ENCODE measurements at places on chromosomes 12 and 14.

- DNase-seq: no peak
Measured at GRCh38 chr12:44889926-44890325, 13.8 kb upstream of the NELL2 start.

DNA sequence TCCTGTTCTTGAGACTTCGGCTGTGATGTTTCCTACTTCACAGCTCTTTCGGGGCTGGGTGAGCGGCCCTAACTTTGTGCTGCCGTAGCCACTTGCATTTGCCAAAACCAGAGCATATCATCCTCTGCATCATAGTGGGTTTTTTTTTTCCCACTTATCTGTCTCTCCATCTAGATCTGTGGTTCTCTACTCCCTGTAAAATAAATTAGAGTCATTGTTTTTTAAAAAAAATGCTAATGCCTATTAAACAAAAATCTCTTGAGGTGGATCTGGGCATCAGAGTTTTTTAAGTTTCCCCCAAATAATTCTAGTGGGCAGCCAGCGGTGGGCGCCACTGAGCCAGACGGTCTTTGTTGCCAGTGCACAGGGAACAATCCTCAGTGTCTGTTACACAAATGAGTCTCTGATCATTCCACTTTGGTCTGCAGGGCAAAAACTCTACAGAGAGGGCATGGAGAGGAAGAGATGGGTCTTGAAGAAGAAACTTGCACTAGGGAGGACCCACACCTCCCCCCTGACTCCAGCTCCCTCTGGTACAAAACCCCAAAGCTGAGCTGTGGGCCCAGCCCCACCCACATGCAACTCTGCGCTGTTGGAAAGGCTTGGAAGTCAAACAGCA, 62.4 kb upstream of the BCL2L14 start:
- DNase-seq: no peak

- no peak for DNase-seq
Measured at GRCh38 chr14:100159094-100159864, at the start of gene DEGS2. DEGS2 (minus strand) TSS chr14:100159645; CDS start chr14:100159587, 58 bp downstream.

DNA sequence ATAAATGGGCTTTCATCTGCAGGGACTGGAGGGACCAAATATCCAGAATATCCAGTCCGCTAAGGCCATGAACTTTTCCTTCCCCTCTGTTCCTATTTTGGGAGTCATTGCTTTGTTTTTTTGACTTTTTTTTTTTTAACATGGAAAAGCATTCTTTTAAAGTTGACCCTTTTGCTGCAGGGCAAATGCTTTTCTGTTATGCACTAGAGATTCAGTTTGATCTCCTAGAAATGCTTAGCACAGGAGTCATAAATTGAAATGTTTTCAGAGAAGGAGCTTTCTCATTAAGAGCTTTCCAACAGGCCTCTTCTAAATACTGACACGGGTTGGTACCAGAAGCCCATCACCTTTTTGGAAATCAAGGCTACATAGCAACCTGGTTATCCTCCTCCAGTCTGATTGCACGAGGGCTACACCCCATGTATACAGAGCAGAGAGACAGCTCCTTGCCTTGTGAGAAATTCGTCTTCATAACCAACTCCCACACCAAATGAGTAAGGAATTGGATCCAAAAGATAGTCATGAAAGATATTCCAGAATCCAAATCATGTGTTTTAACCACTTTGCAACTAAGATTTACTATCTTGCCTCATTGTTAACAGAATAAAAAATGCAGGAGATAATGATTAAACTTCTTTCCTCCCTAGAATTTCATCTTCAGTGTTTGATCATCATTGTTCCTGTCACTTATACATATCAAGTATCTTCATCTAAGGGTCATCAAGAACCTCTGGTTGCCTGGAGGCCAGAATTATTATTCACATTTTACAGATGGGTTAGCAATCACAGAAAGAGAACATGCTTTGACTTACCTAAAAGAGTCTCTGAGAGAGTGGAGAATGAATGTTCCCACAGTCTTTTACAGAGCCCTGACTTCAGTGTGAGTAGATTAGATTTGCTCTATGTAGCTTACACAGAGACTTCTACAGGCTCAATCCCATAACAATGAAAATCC, 389.4 kb downstream of the ZFP36L1 start:
- DNase-seq: no peak

- no peak for DNase-seq
Measured at GRCh38 chr12:70277973-70278372, 34.7 kb downstream of the CNOT2 start.

- peak; percentile 61 for DNase-seq
Measured at GRCh38 chr12:4855121-4855924, 54.4 kb upstream of the KCNA1 start.

GRCh38 chr14:35419429-35419841, 14.9 kb upstream of the NFKBIA start:
- DNase-seq: no peak

GRCh38 chr14:95886366-95887056, 9.9 kb downstream of the TUNAR start:
- no peak for DNase-seq

DNA sequence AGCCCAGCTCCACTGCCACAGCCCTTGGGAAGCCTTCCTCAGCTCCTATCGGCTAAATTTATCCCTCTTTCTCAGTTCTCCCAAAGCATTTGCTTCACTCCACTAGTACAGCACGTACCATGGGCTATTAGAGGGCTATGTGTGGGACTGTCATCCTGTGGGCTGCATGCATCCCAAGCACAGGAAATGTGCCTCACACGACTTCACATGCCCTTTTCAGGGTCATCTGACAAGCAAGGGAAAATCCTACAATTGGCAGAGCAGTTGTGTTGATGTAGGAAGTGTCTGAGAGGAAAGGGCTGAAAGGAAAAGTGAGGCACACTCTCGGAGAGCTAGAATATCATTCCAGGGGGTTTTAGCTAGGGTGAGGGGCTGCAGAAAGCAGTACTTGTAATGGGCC, 47.6 kb downstream of the NINJ2 start:
- no peak for DNase-seq

DNA sequence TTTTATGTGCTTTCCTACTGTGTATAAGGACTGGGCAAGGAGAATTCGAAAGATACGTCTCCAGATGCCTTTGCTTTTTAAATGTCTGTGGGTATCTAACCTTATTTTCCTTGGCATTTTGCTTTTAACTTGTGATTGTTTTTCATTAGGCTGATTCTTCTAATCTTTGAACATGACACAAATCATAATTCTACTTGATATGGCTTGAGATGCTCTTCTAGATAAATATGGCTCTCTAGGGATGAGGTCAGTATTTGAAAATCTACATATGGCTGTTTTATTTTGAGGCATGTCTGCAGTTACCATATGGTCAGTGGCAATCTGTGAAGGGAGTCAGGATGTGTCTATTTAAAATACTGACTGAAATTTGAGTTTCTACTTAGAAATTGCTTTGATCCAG, 139.2 kb downstream of the SLC2A13 start:
- no peak for DNase-seq

GRCh38 chr12:44589697-44590096, 286.4 kb downstream of the NELL2 start:
- no peak for DNase-seq

DNA sequence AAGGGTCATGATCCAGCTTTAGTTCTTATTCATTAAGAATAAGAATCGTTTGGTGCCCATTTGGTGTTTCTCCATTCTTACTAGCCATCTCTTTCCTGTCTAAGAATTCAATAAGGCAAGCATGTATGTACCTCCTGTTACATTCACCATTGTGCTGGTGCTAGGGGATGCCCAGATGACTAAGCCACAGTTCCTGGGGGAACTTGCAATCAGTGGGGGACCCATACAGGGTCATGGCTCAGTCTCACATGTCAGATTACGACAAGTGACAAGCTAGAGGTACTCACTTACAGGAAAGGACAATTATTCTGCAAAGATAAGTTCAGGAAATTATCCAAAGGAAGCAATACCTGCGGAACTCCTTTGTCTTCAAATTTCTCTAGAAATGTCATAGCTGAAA, 125.4 kb downstream of the STXBP6 start:
- no peak for DNase-seq

DNA sequence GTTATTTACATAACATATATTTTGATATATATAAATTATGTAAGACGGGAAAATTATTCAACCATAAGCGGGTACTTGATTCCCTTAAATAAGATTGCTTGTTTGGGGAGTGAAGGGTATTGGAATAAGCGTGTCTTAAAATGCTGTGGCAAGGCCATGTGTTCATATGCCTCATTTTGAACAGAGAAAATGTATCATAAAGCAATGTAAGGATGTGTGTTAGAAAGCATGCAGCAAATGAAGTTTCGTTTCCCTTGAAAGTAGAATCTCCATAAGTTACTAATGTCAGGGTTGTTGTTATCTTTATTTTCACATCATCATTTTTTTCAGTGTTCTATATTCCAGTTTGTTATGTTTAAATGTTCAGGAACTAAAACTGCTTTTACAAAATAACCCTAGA, 465.6 kb downstream of the FOXG1 start:
- no peak for DNase-seq

DNA sequence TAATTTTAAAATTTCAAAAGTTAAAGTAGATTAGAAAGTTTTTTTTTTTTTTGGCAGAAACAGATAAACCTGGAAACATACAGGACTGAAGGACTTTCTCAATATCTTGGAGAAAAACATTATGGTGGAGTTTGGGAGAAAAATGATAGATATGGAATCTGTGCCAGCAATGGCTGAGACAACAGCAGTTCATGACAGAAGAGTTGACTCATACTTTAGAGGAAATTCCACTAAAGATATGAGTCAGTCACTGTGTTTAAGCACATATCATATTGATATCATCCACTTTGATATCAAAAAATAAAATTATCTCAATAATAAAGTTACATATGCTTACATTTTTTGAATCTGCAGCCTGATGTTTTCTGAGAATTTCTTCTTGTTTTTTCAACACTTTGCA, 193.9 kb upstream of the OR4E1 start:
- no peak for DNase-seq

GRCh38 chr14:56813143-56813551, 2.9 kb upstream of the OTX2 start:
- no peak for DNase-seq

DNA sequence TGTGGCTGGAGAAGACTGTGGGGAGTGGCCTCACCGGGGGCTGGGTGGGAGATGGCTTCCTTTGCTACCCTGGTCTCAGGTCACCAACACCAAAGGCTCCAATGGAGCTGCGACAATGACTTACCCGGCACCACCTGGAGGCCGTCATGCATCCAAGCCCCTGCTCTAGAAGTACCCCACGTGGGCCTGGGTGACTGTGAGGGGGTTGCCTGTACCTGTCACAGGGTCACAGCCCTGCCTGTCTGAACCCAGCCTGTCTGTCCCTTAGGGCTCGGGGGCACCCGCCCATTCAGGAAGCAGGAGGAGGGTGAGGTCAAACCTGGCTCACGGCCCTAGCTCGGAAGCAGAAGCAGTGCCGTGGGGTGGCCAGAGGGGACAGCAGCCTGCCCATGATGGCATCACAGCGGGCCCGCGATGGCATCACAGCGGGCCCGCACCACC, 18.9 kb downstream of the ABCB9 start:
- DNase-seq: peak; percentile 6

DNA sequence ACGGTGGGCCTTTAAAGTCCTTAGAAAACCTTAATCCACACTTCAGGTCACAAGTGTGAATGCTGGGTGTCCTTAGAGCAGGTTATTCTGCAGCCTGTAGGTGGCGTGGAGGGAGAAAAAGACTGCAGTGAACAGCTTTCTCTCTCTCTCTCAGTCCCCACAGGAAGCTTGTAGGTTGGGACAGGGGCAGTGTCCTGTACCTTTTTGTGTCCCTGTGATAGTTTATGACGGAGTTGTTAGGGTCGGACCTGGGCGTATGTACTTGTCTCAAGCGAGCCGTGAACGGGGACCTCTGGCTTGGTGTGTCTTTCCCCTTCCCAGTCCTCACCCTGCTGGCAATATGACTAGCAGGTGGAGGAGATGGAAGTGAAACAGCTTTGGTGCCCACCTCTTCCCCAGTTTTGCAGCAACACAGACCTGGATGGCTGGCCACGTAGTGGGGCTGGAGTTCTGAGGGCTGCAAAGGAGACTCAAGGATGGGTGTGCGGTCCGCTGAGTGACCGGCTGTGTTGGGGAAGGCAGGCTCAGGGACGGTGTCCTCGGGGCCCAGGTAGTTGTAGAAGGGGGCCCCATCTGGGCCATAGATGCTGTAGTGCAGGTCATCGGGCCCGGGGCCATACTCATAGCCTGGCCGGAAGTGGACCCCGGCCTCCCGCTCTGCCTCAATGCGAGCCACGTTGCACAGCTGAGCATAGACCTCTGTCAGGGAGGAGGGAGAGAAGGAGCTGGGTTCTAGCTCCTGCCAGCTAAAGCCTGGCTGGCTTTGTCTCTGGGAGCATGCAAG, 8.9 kb downstream of the ISCA2 start:
- no peak for DNase-seq

GRCh38 chr14:62694075-62694474, 351.2 kb downstream of the KCNH5 start:
- DNase-seq: no peak

DNA sequence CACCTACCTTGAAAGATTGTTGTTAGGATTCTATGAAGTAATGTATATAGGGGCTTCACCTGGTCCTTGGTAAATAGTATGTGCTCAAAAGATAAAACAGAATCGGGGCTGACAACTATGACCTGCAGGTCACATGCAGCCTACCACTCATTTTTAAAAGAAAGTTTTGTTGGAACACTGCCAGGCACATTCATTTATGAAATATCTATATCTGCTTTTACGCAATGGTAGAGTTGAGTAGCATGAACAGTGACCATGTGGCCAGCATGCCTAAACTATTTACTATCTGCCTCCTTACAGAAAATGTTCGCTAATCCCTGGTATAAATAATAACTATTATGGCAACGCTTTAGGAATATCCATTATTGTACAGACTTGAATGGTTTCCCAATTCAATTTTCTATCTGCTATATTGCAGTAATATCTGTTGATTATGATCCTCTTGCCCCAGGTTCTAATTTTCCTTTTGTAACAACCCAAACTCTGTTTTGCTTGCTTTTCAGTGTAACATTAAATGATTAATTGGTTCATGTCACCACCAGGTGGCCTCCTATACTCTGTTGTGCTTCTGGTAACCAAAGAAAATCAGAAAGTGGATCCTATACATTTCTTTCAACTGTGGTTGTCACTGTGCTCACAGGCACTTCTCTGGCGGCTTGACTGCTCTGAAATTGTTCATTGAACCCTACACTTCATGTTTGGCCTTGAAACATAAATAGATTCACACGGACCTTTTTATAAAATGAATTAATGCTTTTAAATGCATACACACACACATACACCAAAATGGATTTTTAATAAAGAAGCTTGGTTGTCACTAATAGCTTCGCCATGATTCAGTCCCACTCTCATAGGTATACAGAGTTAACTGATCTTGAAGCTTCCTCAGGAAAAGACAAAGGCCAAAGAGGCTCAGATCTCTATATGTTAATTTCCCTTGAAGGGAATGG, 227.7 kb upstream of the NPAS3 start:
- DNase-seq: no peak

- no peak for DNase-seq
Measured at GRCh38 chr12:55829967-55830600, 697 bp upstream of the DNAJC14 start.

DNA sequence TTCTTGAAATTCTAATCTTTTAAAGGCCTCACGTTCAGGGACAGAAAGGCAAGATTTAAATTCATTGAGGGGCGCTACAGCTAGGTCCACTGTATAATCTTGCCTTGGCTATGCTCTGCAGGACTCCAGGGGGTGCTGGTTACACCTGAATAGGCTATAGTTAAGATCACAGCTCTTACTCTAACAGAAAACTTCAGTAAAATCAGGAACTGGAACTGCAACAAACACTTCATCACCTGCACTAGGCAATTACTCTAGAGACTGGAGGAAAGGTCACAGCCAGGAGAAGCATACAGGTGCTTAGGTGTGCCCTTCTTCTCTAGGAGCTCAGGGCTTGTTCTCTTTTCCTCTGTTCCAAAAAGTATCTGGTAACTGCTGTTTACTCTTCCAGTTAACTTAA, 20.9 kb downstream of the SLCO1C1 start:
- DNase-seq: no peak

GRCh38 chr12:69070319-69071090, 137.5 kb upstream of the CPM start:
- DNase-seq: peak; percentile 20

Measured in GDM1 (cell line).